KG1 (cell line): ENCODE measurements at places on chromosomes 6 and 20.

- no peak for DNase-seq
Measured at GRCh38 chr20:58833921-58834320, 16.8 kb downstream of the GNAS-AS1 start.

DNA sequence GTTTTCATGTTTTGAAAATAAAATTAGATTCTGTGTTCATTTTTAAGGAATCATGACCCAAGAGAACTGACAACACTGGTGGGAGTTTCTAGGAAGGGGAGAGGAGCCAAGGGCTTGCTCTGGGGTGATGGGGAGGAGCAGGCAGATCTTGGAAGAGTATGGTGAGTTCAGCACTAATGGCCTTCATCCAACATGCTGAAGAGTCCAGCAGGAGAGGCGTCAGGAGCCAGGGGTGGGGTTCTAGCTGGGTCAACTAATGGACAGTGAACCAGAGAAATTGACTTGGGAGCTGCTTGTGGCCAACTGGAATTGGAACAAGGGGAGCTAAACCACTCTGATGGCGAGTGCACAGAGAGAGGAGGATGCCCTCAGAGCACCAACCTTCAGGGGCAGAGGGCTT is 107.1 kb downstream of the MRPL14 start:
- DNase-seq = no peak

GRCh38 chr6:19279273-19279684 is 557.9 kb upstream of the ID4 start:
- DNase-seq = no peak

DNA sequence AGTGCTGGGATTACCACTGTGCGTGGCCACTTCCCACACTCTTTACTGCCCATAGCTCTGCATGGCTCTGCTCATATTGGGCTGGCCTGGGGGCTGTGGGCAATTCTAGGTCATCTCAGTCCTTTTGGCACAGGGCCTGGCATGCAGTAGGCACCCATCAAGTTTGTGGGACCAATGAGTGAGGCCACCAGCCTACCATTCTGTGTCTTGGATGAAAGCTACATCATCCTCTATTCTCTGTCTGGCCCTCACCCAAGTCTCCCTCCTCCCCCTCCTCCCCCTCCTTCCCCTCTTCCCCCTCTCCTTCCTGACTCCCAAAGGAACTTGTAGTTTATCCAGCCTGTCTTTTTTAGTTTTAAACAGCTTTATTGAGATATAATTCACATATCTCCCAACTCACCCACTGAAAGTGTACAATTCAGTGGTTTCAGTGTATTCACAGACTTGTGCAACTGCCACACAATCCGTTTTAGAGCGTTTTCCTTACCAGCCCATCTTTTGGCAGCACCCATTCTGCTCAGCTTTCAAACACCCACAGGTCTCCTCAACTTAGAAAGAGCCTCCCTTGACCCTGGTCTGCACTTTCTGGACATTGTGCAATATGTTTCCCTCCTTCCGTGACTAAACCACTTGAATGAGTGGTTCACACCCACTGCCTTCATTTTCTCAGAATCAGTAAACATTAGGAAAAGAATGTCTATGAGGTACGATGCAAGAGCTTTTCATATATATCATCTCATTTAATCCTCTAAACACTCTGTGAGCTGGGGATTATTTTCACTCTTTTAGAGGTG is 21.5 kb upstream of the MRPS18A start:
- DNase-seq = no peak

GRCh38 chr6:150406948-150407347 is 38.1 kb downstream of the IYD start:
- no peak for DNase-seq

DNA sequence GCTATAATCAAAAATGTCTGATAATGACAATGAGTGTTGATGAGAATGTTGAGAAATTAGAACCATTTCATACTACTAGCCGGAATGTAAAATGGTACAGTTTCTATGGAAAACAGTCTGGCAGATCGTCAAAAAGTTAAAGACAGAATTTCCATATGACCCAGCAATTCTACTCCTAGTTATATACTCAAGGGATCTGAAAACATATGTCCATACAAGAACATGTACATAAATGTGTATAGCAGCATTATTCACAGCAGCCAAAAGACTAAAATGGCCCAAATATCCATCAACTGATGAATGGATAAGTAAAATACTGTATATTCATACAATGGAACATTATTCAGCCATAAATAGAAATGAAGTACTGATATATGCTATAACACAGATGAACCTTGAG is 236.2 kb downstream of the BTBD9 start:
- no peak for DNase-seq

DNA sequence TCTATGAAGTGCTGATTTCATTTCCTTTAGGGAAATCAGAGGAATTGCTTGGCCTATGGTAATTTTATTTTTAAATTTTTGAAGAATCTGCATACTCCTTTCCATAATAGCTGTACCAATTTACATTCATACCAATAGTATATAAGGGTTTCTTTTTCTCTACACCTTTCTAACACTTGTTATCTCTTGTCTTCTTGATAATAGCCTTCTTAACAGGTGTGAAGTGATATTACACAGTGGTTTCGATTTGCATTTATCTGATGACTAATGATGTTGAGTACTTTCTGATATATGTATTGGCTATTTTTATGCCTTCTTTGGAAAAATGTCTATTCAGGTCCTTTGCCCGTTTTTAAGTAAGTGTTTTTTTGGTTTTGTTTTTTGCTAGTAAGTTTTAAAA is 40.8 kb downstream of the SMAP1 start:
- DNase-seq = no peak

DNA sequence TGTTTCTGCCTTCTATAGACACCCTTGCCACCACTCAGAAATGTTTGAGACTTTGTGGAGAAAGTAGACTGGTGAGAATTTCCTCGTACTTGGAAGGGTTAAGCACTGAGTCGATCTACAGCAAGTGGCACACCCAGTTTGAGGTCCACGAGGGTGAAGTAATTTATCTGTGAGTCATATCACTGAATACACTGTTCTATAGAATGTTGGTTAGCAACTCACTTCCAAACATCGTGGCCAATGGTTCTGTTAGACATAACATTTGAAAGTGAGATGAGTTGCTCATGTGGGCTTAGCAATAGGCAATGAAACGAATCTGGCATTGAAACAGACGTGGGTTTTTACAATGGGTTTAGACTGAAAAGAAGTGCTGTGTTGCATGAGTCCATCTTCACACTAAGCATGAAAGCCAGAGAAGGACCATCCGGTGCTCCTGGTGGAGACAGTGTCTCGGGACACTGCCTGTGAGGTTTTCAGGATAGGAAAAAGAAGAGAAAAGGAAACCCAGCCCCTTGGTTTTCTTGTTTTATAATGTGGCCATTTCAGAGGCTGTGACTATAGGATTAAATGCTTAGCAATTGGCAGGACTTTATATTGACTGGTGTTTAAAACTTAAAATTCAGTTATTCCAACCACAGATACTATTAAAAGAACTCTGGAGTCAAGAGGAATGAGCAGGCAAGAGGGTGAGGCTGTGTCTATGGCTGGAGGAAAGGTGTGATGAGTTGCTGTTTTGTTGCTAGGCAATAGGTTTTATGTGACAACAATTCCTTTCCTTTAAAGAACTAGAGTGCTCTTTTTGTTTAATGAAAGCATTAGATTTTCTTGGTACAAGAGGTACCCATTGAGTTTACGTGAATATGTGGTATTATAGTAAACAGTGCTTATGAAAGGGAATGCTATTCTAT is 31.0 kb upstream of the EZR start:
- DNase-seq = no peak

DNA sequence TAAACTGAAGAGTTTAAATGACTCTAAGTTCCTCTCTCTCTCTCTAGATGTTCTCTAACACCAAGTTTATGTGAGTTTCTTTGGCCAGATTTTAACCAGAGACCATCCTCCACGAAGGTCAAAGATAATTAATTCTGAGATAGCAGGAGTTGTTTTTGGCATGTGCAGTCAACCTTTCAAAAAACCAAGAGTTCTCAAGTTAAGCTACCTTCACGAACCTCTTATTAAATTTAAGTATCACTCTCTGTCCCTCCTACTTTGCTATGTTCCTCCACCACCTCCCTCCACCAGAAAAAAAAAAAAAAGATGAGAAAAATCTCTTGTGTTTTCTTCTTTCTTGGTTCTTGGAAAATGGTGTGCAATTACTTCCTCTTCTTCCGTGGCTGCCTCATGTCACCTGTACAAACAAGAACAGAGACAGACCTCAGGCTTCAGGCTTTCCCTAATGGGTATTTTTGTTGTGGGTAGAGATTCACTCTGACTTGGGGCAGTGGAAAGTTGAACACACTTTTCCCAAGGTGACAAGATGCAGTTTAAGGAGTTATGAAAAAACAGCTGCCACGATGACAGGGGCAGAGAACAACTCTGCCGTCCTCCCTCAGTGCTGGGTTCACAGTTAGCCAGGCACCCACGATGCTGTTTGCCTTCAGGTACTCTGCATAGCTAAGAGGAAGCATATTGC is 64.3 kb downstream of the ADTRP start:
- DNase-seq = no peak

- DNase-seq = no peak
Measured at GRCh38 chr20:48880981-48881657, 40.4 kb upstream of the ARFGEF2 start.

- DNase-seq = no peak
Measured at GRCh38 chr20:57399587-57400155, 8.5 kb downstream of the RBM38 start.

DNA sequence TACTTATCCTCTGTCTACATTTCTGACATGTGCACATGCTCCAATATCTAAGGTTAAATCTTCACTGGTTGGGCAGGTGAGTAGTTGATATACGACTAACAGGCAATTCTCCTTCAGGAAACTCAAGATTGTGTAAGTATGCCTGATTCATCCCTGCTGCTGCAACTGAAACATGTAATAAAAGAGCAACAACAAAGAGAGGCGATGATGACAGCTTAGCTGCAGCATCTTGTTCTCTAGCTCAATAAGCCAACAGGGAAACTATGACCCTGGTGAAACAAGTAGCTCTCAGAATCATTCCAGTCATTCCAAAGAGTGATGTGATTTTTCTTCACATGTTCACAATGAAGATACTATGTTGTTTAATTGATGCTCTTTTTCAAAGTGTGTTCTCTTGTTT is 74.4 kb downstream of the ELOVL4 start:
- DNase-seq = no peak

DNA sequence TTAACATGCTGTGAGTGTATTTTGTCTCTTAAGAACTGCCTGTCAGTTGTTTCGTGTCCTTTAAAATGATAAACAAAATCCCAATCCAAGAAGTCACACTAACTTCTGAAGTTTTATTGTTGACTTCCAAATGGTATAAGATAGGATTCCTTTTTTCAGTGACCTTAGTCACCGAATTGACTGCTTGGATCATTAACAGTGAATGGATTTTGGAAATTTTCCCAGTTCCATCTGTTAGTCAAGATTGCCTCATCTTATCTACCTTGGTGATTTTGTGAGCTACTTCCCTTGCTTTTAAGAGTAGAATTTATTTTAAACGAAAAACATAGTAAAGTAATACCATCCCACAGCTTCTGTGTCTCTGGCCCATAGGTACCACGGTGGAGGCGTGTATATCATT is 14.9 kb downstream of the RIOK1 start:
- DNase-seq = no peak

GRCh38 chr6:161362266-161362665 is 88.4 kb upstream of the AGPAT4 start:
- DNase-seq = no peak

GRCh38 chr20:37273988-37274387 is 12.4 kb upstream of the GHRH start:
- DNase-seq = no peak

- DNase-seq = no peak
Measured at GRCh38 chr6:110190726-110191125, 10.5 kb downstream of the CDC40 start.

DNA sequence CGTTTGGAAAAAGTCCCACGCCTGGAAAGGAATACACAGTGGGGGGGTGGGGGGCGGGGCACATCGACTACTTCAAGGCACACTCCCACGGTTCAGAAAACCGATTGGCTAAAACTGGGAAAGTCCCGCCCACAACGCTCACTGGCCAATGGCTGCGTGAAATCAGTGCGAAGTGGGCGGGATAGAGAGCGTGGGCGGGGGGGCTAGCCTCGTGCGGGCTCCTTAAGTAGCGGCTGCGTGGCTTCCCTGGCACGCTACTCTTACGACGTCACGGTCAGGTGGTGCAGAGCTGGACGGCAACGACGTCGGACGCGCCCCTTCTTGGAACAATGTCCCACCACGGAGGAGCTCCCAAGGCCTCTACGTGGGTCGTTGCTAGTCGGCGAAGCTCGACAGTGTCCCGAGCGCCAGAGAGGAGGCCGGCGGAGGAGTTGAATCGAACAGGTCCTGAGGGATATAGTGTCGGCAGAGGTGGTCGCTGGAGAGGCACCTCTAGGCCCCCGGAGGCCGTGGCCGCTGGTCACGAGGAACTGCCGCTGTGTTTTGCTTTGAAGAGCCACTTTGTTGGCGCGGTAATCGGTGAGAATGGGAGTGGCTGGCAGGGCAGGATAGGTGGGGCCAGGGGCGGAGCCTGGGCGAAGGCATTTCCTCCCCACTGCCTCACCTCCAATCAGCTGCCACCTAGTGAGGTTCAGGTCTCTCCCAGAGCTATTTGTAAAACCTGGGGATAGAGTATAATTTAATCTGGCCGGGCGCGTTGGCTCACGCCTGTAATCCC is at the start of gene DDX43:
DDX43 (plus strand) TSS at position 252 of the 778 bp plus-strand sequence; CDS start at position 330, 78 bp downstream.
- DNase-seq = no peak

GRCh38 chr6:124463271-124463670 is 499.0 kb upstream of the RNF217 start:
- DNase-seq = no peak

DNA sequence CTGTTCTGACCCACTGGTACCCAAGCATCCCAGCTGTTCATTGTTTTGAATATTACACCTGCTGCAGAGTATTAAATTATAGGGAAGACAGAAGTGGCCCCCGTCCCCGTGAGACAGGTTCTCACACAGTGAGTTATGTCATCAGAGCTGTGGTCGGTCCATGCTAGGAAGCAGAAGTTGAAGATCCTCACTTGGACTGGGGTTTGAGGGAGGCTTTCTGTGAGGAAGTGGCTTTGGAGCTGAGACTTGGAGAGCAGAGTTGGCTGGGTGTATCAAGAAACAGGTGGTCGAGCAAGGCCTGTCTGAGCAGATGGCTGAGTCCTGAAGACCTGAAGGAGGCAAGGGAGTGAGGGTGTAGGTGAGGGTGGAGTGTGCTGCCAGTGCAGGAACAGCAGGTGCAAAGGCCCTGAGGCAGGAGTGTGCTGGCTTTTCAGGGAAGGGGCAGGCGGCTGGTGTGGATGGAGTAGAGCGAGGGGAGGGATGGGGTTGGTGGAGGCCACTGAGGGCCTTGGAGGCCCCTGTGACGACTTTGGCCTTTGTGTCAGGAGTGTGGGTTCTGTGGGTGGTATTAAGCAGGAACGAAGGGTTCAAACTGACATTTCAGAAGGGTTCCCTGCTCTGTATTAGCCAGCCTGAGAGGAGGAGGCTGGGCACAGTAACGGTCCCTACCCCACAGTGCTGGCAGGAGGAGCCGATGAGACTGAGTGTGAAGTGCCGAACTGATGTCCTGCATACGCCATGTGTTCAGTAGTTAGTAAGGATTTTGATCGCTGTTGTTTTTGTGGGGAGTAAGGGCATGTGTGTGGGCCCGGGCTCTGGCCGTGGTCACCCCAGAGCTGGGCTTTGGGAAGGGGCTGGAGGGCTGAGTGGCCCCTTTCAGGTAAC is 11.8 kb downstream of the SRC start:
- peak; percentile 47 for DNase-seq

- DNase-seq = no peak
Measured at GRCh38 chr6:91081452-91082067, 494.7 kb upstream of the MAP3K7 start.

- no peak for DNase-seq
Measured at GRCh38 chr6:17945575-17945974, 41.9 kb downstream of the KIF13A start.

- DNase-seq = no peak
Measured at GRCh38 chr20:40323361-40323794, 365.7 kb downstream of the MAFB start.

- no peak for DNase-seq
Measured at GRCh38 chr6:160348223-160349019, at the start of gene SLC22A3. TSS of gene SLC22A3 (plus strand) at chr6:160348378. CDS start at chr6:160348420, 42 bp downstream.
